ENCODE measurements at places on chromosomes 1 and 21.

DNA sequence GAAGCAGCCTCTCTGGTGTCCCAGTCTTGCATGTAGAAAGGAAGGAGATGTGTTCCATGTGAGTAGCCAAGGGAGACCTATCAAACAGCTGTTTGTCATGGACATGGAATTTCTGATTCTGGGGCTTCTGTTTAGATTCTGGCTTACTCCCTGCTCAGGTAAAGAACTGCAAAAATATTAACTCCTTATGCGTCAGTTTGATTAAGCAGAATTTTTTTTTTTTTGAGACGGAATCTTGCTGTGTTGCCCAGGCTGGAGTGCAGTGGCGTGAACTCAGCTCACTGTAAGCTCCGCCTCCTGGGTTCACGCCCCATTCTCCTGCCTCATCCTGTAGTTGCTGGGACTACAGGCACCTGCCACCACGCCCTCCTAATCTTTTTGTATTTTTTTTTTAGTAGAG lies 6.8 kb downstream of the ARV1 start:
- no peak for DNase-seq

DNA sequence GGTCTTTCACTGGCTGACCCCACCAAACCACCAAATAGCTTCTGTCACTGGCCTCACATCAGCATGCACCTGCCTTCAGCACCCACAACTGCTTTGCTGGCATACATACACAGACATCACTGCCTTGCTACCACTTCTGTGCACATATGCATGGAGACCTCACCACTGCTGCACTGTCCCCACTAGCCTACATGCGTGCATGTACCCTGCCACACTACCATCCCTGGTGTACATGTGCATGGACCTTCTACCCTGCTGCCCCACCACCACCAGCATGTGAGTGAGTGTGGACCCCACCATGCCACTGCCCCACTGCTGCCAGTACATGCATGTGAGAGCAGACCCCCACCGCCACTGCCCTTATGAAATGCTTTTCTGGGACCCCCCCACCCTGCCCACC lies 6.1 kb downstream of the CD1C start:
- no peak for DNase-seq

GRCh38 chr1:52356818-52357355 lies 9.1 kb downstream of the CC2D1B start:
- no peak for DNase-seq

DNA sequence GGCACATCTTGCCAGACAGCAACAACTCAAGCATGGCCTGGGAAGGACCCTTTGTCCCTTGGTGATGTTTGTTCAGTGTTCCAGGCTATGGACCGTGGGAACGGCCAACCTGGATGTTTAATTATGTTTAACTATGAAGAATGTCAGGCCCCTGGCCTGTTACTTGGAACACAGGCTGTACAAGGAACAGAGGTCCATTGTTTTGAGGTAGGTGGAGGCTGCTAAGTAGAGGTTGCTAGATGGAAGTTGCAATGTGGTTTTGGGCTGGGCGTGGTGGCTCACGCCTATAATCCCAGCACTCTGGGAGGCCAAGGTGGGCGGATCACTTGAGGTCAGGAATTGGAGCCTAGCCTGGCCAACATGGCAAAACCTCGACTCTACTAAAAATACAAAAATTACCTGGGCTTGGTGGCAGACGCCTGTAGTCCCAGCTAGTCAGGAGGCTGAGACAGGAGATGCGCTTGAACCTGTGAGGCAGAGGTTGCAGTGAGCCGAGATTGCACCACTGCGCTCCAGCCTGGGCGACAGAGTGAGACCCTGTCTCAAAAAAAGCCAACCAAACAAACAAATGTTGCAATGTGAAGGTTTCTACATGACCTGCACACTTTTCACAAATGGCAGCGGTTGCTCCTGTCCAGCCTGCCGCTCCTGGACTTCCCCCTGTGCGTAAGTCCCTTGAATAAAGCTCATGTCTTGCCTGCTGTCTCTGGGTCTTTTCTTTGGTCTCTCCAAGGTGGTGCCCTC lies 2.5 kb upstream of the LEFTY1 start:
- no peak for DNase-seq

GRCh38 chr1:91929250-91929649 lies 20.0 kb upstream of the BRDT start:
- no peak for DNase-seq

- DNase-seq: peak; percentile 21
These were observed 2.0 kb upstream of the MARCKSL1 start for GRCh38 chr1:32337855-32338636.

GRCh38 chr21:37101384-37101783 lies 28.3 kb downstream of the TTC3 start:
- DNase-seq: no peak

- no peak for DNase-seq
These were observed 9.8 kb downstream of the RGS18 start for GRCh38 chr1:192167911-192168700.

DNA sequence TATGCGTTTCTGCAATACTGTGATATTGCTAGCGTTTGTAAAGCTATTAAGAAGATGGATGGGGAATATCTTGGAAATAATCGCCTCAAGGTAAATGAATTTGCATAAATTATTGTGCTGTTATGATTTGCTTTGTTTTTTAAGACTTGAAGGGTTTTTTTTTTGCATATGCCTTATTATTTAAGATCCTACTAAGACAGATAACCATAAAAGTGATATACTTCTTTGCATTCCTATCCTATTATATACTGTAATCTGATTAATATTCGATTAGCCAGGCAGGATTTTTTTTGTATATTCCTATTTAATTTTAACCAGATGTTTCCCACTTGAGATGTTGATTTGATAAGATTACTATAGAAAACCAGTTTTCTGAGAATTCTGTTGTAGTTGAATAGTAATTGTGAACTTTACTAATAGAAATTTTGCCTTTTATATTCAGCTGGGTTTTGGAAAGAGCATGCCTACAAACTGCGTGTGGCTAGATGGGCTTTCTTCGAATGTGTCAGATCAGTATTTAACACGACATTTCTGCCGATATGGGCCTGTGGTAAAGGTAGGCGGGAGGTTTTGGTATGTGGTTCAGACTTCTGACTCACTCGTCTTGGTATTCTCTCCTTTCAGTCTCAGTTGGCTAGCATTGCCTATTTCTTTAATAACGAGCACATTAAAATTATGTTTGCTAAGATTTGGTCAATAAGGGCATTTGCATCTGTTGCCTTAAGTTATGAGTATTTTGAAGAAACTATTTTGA lies 56.8 kb downstream of the ZBTB17 start:
- DNase-seq: peak; percentile 56

- no peak for DNase-seq
These were observed 374.0 kb downstream of the NEGR1 start for GRCh38 chr1:71908303-71908702.

DNA sequence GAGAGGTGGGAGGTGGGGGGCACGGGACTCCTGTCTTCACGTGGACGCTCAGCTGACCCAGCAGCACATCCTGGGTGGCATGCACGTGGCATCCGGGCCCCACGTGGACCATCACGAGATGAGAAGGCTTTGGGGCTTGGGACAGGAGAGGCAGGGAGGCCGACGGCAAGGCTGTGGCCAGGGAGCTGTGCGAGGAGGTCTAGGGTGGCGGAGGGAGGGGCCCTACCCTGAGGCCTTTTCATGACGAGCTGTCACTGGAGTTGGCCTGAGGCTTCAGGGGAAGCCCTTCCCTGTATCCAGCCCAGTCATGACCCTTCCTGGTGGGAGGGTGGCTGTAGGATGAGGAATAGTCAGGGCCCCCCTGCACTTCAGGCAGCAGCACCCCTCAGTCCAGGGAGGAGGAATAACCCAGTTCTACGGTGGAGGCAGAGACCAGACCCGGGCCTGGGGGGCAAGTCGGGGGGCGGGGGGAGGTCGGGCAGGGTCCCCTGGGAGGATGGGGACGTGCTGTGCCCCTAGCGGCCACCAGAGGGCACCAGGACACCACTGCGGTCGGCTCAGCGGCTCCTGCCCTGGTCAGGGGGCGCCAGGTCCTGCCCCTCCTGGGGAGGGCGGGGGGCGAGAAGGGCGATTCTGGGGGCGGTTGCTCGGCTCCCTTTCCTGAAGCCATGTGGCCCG lies 2.0 kb upstream of the PERM1 start:
- peak; percentile 68 for DNase-seq

DNA sequence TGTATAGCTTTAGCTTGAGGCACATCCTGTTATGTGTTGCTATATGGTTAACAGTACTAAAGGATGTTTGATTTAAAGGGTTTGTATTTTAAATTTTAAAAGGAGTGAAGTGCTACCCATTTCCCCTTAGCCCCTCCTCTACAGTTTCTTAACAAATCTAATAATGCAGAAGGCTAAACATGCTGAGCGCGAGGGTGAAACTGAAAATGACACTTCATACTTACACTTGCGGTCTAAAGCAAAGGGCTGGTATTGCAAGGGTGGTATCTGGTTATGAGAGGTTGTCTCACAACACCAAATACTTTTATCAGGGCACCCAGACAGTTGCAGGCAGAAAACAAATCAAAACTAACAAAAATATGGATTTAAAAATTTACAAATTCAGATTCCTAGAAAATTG lies 172.3 kb downstream of the SIPA1L2 start:
- no peak for DNase-seq

DNA sequence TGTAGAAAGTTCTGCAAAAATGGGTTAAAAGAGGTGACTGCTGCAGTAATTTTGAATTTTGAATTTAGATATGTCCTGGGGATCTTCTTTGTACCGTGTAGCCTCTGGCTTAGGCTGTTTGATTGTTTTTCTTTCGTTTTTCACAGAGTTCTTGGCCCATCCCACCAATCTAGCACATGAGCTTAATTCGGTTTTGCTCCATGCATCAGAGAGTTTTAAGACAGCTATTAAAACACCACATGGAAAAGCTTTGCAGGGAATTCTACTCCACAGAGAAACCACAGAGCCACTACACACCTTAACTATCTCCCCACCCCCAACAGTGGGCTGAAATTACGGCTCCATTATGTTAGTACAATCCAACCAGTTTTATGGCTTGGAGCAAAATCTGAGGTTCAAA lies 25.5 kb downstream of the SPAG17 start:
- DNase-seq: no peak

- no peak for DNase-seq
These were observed 57.8 kb downstream of the PGBD5 start for GRCh38 chr1:230368363-230368762.

- DNase-seq: no peak
These were observed 65.3 kb downstream of the NIBAN1 start for GRCh38 chr1:184909019-184909418.

DNA sequence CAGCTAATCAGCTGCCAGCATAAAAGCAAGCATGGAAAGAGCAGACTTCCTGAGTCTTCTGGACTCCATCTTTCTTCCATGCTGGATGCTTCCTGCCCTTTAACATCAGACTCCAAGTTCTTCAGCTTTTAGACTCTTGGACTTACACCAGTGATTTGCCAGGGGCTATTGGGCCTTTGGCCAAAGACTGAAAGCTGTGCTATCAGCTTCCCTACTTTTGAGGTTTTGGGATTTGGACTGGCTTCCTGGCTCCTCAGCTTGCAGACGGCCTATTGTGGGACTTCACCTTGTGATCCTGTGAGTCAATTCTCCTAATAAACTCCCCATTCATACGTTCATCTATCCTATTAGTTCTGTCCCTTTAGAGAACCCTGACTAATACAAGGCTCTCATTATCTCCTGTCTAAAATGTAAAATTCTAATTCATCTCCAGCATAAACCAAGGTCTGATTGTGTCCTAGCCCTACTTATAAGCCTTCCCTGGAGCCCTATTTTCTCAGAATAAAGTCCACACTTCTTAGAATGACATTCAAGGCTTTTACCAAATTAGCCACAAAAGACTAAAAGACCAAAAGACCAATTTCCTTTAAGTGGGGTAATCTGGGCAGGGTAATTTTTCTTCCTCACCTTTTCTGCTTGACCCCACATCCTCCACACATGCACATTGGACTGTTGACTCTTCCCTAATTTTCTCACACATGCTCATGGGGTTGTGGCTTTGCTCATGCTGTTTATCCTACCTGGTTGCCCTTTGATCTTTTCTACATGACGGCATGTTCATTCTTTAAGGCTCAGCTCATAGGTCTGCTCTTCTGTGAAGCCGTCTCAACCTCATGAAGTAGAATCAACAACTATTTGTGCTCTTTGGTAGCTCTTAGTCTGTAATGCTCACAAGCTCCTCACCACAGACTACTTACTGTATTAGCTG lies 18.1 kb upstream of the ENAH start:
- DNase-seq: no peak

DNA sequence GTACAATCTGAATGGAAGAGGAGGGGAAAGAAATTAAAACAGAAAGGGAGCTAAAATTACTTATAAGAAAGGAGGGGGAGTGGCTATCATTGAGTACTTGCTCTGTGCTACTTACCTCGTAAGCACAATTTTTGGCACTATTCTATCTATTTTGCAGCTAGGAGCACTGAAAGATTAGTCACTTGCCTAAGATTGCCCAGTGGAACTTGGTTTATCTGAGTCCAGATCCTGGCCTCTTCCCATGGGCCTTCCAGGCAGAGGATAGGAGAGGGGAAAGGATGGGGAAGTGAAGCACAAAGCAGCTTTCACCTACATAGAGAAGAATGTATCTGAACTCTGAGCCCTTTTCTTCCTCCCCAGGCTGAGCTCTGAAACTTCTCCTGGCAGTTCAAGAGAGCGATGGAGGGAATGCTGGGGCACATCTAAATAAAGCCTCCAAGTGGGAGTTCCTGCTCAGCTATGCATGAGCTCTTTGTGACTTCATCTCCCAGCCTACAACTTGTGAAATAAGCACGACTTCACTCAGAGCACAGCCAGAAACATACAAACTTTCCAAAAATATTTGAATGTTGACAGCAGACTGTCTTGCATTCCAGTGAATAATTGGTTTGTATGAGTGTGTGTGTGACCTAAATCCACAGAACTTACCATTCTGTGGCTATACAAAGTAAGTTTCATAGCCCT lies 29.4 kb downstream of the HMGB4 start:
- no peak for DNase-seq

DNA sequence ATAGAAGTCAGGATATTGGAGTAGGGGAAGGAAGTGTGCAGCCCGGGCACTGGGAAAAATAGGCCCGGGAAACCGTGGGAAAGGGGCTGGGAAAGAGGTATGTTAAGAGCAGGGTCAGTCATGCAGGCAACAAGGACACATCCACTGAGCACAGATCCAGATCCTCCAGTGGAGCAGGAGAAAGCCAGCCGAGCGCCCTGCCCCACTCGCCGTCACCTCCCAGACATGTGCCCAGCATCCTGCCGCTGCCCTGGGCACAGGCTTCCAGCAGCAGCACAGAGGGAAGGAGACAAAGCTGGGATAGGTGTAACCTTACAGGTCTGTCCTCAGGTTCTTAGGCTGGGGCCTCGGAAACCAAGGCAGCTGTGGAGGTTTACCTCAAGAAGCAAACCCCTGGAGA lies 64.2 kb downstream of the FAM163A start:
- DNase-seq: no peak

- DNase-seq: no peak
These were observed 12.7 kb upstream of the ASAP3 start for GRCh38 chr1:23496490-23497181.

GRCh38 chr21:22993822-22994574 lies 1995.8 kb downstream of the NCAM2 start:
- DNase-seq: no peak

- DNase-seq: no peak
These were observed 43.2 kb downstream of the HLCS start for GRCh38 chr21:36923270-36923669.

All from CD4-positive, alpha-beta T cell treated with Interleukin-6 for 4 hours (primary cell).